ENCODE measurements at places on chromosomes 7 and 10.

- DNase-seq: no peak
These were observed 20.3 kb upstream of the PANK1 start for GRCh38 chr10:89665302-89665701.

- no peak for DNase-seq
These were observed 30.4 kb downstream of the KLRG2 start for GRCh38 chr7:139452958-139453672.

- no peak for DNase-seq
These were observed 83.0 kb upstream of the ADRB1 start for GRCh38 chr10:113960617-113961181.

DNA sequence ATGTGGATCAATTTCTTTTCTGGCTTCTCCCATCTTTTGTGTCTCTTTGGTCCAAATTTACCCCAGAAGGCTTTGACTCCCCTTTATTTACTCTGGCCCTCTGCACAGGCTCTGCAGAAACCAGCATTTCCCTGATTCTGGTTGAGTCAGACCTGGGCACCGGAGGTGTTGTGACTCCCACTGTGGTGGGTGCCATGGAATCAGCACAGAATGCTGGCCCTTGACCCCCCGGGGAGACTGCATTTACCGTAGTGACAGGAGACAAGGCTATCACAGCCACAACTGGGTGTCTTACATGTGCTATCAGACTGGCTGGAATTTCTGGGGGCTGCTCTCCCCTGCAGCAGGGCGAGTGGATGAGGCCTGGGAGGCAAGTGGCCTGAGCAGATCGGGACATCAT is 37.6 kb downstream of the PLXDC2 start:
- DNase-seq: no peak

DNA sequence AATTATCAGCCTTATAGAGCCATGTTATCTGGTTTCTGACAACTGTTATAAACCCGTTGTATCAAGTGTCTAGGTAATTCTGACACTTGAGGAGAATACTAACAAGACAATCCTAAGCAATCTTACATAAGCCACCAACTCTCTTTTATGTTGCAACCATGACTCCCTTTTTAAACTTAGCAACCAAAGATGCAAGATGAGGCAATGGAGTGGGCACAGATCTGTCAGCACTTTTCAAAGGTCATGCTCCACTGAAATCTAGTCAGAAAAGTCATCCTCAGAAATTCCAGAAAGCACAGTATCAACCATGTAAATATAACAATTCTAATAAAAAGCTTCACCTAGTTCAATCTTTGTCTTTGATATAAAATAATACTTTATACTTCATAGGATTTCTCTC is 77.0 kb upstream of the SEMA3A start:
- no peak for DNase-seq

- no peak for DNase-seq
These were observed 247.1 kb downstream of the KCNMA1 start for GRCh38 chr10:77390481-77390891.

DNA sequence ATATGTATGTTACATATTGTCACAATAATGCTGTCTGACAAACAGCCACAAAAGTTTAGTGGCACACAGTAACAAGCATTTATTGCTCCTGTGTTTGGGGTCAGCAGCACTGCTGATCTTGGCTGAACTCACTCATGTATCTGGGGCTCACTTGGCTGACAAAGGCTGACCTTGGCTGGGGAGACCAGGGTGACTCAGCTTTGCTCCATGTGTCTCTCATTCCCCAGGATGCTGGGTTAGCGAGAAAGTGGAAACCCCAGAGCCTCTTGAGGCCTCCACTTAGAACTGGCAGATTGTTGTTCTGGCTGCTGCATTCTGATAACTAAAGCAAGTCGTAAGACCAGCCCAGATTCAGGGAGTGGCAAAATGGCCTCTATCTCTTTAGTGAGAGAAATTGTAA is 217.3 kb upstream of the HABP2 start:
- no peak for DNase-seq

DNA sequence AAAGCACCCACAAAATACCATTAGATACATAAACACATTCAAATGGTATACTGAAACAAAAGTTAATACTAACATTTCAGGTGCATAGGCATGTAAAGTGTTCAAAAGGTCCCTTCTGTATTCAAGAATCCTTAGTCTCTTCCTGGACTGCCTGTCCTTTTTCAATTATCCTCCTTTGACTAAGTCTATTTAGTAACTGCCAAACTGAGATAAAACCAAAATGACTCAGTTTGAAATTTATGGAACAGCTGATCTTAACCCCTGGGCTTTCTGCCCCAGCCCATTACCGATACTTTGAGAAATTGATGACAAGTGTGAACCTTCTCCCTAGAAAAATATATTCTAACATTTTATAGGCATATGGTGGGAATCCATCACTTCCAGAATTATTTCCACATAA is 5.4 kb downstream of the EPC1 start:
- no peak for DNase-seq

DNA sequence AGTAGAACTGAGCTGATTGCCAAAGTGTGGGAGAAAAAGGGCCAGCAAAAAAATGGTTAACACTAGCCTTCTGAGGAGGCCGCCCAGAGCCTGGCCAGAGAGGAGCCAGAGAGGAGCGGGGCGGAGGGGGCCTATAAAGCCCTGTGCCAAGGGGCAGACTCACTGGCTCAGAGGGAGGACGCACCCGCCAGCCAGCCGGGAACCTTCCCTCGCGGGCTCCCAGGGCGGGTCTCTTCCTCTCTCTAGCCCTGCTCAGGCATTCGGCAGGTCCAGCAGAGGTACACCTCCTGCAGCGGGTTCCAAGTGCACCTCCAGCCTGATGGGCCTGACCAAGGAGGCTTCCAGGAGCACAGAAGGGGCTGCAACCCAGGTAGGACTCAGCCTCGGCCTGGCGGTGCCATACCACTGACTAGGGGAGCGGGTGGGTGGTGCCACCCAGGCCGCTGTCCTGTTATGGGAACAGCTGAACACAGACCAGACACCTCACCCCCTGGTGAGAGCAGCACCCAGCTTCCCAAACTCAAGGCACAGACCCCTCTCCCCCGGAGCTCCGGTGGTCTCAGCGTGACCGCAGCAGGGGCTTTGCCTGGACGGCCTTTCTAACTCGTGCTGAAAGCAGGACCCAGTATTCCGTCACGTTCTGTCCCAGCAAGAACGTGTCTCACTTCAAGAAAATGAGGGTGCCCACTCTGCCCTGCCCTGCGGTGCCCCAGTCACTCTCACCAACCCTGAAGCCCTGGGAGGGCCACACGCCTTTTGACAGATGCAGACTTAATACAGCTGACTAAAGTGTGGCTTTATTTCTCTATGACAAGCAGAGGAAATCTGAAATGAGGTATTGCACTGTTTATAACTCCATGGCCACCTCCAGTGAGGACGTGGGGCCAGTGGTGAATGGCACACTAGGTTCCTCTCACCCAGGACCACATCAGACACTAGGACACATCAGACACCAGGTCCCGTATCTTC is at the start of gene GPER1:
Gene GPER1 (plus strand): TSS at position 162 of the 969 bp plus-strand sequence. CDS start 3,616 bp downstream, outside the sequence.
- DNase-seq: no peak

- no peak for DNase-seq
These were observed 90.8 kb downstream of the ARMH3 start for GRCh38 chr10:101965075-101965765.

DNA sequence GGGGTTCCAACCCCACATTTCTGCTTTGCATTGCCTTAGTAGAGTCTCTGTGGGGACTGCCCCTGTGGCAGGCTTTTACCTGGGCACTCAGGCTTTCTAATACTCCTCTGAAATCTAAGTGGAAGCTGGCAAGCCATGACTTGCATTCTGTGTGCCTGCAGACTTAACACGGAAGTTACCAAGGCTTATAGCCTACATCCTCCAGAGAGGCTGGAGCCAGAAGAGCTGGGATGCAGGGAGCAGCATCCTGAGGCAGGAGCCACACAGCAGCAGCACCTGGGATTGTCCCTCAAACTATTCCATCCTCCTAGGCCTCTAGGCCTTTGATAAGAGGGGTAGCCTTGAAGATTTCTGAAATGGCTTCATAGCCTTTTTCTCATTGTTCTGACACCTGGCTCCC is 22.1 kb upstream of the ABCC2 start:
- DNase-seq: no peak

DNA sequence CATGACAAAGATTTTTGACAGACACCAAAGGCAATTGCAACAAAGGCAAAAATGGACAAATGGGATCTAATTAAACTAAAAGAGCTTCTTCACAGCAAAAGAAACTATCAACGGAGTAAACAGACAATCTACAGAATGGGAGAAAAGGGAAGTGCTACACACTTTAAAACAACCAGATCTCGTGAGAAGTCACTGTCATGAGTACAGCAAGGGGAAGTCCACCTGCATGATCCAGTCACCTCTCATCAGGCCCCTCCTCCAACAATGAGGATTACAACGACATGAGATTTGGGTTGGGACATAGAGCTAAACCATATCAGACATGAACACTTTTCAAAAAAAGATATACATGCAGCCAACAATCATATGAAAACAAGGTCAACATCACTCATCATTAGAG is 11.5 kb upstream of the PSTK start:
- DNase-seq: no peak

DNA sequence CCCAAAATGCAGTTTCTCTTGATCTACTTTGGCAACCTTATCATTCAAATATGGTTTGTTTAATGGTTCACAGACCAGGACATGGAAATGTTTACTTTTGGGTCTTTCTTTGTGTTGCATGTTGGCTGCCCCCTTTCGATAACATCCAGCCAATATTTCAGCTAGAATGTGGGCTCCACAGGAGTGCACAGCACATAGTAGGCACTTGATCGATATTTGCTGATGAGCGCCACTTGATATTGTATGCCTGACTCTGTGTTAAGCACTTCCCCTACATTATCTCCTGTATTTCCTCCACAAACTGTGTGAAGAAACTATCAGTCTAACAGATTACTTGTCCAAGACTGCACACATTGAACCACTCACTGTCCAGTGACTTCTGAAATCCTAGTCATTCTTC is 60.2 kb downstream of the SMURF1 start:
- DNase-seq: no peak

- DNase-seq: no peak
These were observed 473.0 kb downstream of the GALNT17 start for GRCh38 chr7:71604818-71605414.

- DNase-seq: no peak
These were observed 4.1 kb downstream of the OTUD1 start for GRCh38 chr10:23442936-23443335.

DNA sequence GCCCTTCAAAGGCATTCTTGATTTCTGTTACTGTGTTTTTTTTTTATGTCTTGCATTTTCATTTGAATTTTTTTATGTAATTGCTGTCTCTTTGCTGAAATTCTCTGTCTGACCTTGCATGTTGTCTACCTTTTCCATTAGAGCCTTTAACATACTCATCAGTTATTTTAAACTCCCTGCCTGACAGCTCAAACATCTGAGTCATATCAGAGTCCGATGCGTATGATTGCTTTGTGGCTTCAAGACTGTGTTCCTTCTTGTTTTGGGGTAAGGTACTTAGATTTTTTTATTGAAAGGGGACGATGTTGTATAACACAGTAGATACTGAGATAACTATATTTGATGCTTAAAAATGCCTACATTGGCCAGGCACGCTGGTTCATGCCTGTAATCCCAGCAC is 9.7 kb upstream of the TARP start:
- DNase-seq: no peak

- no peak for DNase-seq
These were observed 30.5 kb upstream of the ZNF273 start for GRCh38 chr7:64872351-64873154.

DNA sequence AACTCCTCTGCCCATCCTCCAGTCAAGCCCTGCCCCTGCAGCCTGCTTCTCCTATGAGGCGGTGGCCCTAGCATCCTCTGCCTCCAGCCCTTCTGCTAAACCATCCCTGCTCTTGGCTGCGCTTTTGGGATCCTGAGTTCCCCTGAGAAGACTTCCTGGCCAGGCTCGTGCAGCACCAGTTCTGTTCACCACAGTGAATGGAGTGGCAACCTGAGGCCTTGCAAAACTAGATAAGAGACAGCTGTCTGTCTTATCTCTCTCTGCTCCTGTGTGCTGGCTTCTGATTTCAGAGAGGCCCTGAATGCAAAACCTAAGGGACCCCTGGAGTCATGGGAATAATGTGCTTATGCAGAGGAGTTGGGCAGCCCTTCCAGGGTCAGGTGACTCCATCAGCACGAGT is 119.2 kb downstream of the TMEM178B start:
- no peak for DNase-seq

GRCh38 chr10:28775773-28776172 is 98.5 kb downstream of the BAMBI start:
- no peak for DNase-seq

DNA sequence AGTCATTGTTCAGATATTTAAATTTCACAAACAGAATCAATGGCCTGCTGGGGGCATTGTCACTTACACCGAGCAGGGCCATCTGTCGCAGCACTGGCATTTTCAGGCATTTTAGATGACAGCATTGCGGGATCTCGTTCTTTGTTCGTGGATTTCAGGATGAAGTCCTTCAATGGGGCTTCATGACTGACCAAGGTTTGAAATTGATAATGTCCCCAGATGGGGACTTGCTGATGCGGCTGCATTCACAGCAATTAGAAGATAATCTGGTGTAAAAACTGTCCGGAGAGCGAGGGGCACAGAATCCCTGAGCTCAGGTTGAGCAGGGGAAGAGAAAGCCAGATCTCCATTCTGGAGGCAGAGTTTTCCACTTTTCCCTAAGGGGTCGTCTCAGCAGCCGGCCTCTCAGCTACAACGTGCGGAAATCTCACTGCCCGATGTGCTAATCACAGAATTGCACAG is 1.9 kb upstream of the C7orf33 start:
- no peak for DNase-seq

DNA sequence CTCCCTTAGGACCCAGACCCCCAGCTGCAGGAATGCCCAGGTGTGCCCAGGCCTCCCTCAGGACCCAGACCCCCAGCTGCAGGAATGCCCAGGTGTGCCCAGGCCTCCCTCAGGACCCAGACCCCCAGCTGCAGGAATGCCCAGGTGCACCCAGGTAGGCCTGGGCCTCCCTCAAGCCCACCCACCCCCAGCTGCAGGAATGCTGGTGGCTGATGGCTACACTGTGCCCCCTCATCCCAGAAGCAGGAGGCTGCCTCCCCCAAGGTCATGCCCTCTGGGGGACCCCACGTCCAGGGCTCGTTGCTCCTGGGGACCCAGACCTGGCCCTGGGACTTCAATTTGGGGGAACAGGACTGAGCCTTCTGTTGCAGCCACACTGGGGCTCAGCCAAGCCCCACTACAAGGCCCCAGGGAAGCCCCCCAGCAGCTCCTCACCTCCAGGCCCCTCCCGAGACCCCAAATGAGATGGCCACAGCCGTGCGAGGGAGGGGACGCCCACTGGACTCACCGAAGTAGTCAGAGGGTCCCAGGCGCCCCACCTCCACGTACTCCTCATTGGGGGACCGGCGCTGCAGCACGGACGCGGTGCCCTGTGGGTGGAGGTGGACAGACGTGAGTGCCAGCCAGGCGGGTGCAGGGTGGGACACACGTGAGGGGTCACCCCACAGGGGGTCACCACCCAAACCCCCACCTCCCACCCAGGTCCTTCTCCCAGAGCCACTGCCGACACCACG is 31.4 kb upstream of the PDGFA start:
- DNase-seq: no peak

- no peak for DNase-seq
These were observed 925.4 kb upstream of the ZNF722 start for GRCh38 chr7:63073286-63073685.
